ENCODE measurements at places on chromosomes 11 and 22.
A peak's percentile ranks its signal among the peaks of the same experiment; 100 is the strongest.

DNA sequence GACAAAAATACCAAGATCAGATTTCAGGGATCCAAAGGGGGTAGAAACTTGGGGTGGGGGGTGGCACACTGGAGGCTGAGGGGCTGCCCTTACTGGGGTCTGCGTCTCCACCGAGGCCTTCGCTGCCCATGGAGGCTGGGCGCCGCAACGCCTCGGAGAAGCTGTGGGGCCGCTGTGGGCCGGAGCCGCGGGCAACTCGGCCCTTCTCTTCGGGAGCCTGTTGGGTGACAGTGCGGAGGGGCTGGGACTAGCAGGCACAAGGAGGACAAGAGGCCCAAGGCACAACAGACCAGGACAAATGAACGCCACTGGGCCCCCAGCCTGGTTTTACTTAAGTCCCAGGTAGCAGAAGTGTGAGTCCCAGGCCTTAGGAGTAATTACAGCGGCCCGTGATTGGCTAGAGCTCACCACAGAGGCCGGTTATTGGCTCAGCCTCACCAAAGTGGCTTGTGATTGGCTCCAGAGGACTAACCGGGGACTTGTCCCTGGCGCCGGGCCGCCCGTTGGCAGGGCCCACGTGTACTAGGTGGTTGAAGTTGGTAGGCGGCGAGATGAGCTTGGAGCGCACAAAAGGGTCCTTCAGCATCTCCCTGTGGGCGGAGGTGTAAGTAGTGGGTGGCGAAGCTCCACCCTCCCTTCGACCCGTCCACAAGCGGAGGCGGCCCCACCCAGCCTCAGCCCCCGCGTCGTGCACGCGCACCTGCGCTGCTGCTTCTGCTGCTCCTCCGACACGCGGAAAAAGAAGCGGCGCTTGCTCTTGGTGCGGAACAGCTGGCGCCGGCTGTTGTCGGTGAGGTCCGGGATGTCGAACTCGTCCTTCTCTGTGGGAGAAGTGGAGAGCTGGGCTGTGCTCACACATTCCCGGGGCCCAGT lies 16.5 kb upstream of the MEN1 start:
- DNase-seq = no peak

DNA sequence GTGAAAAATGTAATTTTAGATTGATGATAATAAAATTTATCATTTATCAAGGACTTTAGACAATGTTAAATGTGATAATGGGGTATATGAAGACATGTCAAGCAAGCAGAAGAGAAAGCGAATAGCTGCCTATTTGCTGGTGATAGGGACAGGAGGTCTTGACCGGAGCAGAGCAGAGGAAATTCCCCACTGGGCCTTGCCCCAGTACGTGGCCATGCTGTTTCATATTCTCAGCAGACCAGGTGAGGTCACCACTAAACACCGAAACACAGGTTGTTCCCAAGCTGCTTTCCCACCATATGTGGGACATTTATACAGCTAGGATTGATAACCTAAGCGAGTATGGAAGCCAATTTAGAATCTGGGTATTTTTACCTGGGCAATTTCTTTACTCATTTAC lies 1629.6 kb downstream of the FAM181B start:
- no peak for DNase-seq

- DNase-seq = no peak
Measured at GRCh38 chr22:17241576-17242330, 22.5 kb upstream of the ADA2 start.

DNA sequence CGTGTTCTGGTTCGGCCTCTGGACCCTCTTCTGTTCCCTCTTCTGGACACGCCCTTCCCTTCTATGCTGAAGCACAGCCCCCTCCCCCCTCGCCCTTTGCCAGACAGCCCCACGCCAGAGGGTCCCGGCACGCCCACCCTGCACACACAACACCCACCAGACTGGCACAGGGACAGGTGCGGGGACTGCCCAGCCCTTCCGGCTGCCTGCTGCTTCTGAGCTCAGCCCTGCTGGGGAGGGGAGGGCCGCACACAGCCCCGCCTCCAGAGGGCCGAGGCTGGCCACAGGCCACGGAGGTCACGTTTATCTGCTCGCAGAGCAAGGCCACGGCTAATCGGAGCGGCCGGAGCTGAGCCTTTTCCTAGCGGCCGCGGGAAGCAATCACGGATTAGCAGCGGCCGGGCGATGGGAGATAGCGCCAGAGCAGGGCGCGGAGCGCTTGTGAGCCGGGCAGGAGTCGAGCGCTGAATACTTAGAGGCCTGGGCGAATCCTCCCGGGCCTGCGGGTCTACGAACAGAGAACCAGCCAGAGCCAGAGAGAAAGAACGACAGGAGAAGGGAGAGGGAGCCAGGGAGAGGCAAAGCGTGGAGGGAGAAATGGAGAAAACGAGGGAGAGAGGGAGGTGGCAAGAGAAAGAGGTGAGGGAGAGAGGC lies 21.5 kb downstream of the OTUB1 start:
- peak; percentile 30 for DNase-seq

DNA sequence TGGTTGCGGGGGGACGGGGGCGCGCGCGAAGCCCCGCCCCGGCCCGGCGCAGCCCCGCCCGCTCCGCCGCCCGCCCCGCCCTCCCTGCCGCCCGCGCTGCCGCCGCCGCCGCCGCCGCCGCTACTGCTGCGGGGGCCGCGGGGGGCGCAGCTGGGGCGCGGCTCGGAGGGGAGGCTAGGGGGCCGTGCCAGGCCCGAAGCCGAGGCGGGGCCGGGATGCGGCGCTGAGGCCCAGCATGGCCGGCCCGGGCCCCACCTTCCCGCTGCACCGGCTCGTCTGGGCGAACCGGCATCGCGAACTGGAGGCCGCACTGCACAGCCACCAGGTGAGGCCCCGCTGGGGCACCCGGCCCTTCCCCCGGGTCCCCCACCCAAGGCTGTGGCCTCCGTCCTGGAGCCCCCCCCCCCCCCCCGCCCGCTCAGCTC lies at the start of gene ANKRD13D:
Gene ANKRD13D, plus strand, starts transcription at position 78 of the 425 bp plus-strand sequence. Its CDS starts 158 bp downstream, at position 236.
- no peak for DNase-seq

DNA sequence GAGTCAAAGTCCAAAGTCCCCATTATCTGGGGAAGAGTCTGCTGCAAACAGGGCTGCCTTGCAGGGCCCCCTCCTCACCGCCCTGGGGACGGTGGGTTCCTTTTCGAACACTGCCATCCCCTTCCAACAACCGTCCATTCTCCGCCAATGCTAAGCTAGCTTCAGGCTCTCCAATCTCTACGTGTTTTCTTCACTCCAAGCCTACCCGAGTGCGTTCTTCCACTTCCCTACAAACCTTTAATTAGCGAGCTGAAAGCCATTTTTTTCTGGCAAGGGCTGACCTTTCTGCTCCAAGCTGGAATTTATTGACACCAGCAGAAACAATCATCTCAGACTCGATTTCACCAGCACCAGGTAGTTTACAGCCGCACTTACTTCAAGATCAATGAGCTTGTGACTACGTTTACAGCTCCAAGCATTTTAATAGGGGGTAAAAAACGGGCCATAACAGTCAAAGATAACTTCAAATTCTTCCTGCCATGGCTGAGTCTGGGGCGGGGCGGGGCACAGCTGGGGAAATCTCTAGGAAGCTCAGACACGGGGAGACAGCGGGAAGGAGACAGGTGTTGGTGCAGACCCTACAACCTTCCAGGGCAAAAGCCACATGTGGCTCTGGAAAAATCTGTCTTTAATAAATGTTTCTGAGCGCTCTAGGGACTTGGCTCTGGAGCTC lies 82.2 kb downstream of the PHF21B start:
- DNase-seq = no peak

- no peak for DNase-seq
Measured at GRCh38 chr22:46595545-46595944, 24.6 kb upstream of the GRAMD4 start.

DNA sequence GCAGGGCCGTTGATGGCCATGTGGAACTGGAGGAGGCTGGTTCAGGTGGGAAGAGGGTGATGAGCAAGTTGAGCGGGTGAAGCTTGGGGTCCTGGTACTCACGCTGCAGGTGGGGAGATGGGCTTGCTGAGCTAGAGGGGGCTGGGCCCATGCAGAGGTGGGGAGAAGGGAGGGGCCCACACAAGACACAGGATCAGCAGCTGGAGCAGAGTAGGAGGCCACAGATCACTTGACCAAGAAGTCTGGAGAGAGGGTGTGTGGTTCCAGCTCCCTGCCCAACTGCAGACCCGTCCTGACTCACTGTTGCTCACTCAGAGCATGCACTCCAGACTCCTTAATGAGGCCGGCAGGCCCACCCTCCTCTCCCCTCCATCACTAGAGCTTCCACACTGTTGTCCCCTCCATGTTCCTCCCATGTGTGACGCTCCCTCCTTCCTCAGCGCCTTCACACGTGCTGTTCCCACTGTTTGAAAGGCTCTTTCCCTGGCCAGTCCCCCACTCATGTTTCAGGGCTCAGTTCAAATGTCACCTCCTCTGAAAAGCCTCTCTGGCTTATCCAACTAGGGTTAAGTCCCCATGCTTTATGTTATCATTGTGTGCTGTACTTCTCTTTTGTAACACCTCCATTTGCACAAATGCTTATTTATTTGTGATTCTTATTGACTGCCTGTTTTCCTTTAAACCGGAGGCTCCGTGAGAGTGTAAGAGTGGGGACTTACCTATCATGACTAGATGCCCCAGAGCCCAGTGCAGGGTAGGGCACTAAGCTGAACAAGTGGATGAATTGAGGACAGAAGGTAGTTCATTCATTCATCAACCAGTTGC lies 2.3 kb downstream of the CCDC86 start:
- no peak for DNase-seq

- DNase-seq = no peak
Measured at GRCh38 chr11:86118253-86118652, 49.4 kb upstream of the PICALM start.

DNA sequence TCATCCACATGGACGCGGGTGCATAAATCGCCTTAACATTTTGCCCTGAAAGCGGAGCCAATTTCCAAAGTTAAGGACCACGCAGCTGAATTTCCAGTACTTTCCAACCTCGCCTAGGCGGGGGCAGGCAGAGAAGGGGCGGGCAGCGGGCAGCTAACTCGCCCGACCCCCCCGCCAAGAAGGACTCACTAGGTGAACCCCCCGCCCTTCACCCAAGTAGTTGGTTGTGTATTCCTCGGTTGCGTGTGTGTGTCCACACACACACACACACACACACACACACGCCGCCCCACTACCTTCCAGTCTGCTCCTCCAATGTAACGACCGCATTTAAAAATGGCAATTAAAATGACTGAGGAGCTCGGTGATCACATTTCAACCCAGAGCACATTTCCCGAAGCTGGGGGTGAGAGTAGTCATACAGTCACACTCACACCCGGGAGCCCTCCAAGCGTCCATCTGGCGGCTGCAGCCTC lies 1.4 kb downstream of the TENM4 start:
- DNase-seq = no peak

- peak; percentile 44 for DNase-seq
Measured at GRCh38 chr11:47411884-47412746, 3.7 kb downstream of the SLC39A13 start.

- DNase-seq = no peak
Measured at GRCh38 chr11:78140392-78141077, 1.1 kb upstream of the ALG8 start.

- DNase-seq = no peak
Measured at GRCh38 chr11:133305208-133305956, 226.9 kb downstream of the OPCML start.

All from fibroblast of pulmonary artery (primary cell).